ENCODE measurements at places on chromosomes 7 and 10.

- ATAC-seq, result no peak
Measured at GRCh38 chr10:42916974-42917373, 134.4 kb downstream of the BMS1 start.

GRCh38 chr10:12643279-12643678 is 293.9 kb downstream of the CAMK1D start:
- ATAC-seq, result no peak

DNA sequence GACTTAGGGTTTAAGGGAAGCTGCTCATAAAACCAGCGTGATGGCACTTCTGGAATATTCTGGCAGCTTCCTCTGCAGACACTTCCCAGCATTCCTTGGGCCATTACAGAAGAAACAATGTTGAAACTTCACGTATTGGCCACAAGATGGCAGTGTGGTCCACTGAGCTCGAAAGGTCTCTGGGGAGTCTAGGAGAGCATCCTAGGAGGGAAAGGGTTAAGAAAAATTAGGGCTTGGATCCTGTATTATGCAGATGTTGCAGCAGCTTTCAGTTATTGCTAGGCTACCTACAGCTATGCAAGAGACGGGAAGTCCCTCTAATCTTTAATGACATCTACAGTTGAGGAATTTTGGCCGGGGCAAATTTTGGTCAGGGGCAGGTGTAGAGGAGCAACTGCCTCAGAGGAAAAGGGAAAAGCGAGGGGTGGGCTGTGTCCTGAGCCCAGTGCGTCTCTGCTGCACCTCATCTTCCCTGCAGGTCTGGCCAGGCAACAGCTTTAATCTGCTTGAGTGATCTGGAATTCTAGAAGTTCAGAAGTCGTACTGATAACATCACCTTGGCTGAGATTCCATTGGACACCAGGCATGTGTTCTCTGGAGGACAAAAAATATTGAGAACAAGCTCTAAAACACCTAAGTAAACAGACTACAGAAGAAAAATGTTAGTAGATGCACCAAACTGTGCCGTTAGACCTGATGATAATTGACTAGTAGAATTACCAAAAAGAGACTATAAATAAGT is 220.8 kb upstream of the PRSS58 start:
- no peak for ATAC-seq

DNA sequence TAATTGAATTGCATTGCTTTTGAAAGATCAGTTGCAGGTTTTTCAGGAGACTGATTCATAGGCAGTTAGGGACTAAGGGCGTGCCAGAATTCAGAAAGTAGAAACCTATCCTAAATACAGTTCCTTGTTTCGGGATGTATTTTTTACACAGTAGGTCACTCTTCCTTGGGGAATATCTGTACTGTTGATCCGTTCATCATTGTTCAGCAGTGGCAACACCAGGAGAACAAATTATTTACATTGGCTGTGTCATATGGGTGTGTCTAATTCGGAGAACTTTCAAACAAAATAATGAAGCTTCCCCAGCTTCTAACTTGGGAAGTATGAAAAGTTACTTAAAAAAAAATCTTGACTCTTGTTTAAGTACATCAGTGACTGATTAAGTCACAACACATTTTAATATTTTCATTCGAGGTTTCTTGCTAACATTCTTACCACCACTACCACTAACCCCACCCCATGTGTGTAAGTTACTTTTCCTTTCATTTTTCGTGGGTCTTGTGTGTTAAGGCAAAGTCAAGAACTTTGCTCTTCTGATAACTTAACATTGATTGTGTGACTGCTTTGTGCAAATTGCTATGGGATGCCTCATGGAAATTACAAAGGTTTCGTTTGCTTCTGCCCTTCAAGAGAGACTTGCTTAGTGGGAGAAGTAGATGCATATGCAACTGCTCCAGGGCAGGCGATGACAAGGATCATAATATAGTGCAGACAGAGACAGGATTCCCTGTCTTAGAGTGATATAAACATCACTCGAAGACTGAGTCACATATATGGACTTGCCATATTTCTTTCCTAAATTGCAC is 43.8 kb upstream of the RPA3 start:
- ATAC-seq, result peak; percentile 71

DNA sequence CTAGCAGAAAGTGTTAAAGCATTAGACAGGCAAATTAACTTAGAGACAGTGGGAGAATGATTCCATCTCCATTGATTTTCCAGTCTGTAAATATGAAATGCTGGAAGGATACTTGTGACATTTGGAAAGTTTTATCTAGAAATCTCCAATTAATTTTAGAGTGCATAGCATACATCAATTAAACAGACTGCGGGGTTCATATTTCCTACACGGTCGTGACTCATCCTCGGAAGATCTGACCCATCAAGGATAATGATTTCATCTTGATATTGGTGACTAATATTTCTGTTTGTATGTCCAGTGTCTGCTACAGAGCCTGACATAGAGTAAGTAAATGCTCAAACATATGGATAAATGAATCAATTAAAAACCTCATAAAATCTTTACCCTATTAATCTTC is 474.9 kb downstream of the KCNMA1 start:
- ATAC-seq, result no peak

GRCh38 chr10:123997013-123997412 is 96.4 kb downstream of the CHST15 start:
- no peak for ATAC-seq

DNA sequence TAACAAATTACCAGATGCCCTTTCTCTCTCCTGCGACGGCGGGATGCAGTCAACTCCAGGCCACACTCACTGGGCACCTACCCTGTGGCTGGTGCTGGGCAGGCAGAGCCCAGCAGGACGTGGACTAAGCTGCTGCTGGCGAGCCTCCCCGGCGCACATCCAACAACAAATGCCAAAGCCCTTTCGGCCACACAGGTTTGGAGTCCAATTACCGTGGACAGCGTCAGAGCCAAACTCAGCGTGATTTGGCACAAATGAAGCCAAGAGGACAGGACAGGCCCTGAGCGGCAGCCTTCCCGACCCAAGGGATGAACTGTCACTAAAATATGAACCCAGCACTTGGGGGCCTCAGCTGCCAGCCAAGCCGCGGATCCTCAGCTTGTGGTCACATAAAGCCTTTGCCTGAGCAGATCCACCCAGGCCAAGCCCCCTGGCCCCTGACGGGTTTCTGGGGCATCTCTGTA is 28.4 kb downstream of the DAGLB start:
- no peak for ATAC-seq

GRCh38 chr10:99329304-99329553 is at the start of gene CNNM1:
TSS of gene CNNM1 (plus strand) at chr10:99329356. CDS start at chr10:99329388, 32 bp downstream.
- peak; percentile 16 for ATAC-seq

GRCh38 chr7:3194501-3195141 is 106.4 kb upstream of the SDK1 start:
- no peak for ATAC-seq

DNA sequence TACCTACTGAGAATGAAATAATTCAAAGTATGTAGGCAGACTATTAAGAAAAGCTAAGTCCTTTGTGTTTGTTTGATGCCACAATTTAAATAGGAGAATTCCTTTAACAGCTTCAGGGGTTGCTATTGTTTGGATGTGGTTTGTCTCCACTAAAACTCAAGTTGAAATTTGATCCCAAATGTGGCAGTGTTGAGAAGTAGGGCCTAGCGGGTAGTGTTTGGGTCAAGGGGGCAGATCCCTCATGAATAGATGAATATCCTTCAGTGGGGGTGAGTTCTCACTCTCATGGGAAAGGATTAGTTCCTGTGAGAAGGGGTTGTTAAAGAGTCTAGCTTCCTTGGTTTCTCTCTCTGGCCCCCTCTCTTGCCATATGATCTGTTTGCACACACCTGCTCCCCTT is 97.0 kb downstream of the HGF start:
- no peak for ATAC-seq

- ATAC-seq, result no peak
Measured at GRCh38 chr7:75559355-75559975, 67.3 kb downstream of the SPDYE5 start.
